ENCODE measurements at places on chromosomes 7 and 10.

- DNase-seq: no peak
Observed at GRCh38 chr7:121271916-121272315, 56.9 kb upstream of the WNT16 start.

DNA sequence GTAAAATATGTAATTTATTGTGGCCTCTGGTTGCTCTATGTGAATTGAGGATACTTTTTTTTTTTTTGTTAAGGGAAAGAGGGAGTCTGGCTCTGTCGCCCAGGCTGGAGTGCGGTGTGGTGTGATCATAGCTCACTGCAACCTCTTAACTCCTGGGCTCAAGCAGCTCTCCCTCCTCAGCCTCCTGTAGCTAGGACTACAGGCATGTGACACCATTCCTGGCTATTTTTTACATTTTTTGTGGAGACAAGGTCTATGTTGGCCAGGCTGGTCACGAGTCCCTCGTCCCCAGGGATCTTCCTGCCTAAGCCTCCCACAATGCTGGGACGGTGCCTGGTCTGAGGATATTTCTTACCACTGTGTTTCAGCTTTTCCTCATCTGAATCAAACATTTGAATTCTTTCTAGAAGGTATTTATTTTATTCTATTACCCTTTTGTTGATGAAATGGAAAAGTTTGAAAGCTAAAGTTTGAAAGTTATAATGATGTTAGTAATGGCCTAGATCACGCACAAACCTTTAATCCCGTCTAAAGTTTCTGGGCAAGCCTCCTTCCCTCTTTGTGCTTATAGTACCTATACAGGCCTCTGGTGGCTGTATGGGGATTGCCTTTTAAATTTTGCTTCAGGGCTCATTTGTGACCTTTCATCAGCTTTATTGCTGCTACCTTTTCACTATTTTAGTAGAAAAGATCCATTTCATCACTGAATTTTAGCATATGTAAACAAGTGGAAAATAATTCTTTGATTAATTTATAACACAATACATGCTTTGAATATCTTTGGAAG is 2.0 kb downstream of the IFRD1 start:
- DNase-seq: no peak

- DNase-seq: peak; percentile 77
Observed at GRCh38 chr7:40057292-40057691, 77.1 kb downstream of the MPLKIP start.

GRCh38 chr10:100528921-100529474 is 673 bp downstream of the NDUFB8 start:
- DNase-seq: peak; percentile 3

DNA sequence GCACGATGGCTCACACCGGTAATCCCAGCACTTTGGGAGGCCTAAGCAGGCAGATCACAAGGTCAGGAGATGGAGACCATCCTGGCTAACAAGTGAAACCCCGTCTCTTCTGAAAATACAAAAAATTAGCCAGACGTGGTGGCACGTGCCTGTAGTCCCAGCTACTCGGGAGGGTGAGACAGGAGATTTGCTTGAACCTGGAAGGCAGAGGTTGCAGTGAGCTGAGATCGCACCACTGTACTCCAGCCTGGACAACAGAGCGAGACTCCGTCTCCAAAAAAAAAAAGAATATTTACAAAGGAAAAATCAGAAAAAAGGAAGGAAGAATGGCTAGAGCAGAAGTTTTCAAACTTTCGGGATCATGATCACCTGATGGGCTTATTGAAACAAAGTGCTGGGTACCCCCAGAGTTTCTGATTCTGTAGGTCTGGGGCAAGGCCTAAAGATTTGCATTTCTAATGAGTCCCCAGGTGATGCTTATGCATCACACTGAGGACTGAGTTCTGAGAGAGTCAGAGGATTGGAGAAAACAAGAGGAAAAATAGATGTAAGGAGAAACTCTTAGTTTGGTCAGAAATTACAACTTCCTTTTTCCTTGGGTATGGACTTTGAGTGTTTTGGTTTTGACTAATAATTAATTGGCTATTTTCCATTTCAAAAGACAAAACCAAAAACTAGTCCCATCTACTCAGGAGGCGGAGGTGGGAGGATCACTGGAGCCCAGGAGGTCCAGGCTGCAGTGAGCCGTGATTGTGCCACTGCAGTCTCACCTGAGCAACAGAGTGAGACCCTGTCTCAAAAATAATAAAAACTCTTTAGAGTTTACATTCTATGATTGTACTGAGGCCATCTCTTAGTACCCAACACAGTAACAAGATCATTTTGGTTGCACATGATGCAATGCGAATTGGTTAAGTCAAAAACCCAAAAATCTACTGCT is 14.4 kb downstream of the MARCHF5 start:
- DNase-seq: no peak

DNA sequence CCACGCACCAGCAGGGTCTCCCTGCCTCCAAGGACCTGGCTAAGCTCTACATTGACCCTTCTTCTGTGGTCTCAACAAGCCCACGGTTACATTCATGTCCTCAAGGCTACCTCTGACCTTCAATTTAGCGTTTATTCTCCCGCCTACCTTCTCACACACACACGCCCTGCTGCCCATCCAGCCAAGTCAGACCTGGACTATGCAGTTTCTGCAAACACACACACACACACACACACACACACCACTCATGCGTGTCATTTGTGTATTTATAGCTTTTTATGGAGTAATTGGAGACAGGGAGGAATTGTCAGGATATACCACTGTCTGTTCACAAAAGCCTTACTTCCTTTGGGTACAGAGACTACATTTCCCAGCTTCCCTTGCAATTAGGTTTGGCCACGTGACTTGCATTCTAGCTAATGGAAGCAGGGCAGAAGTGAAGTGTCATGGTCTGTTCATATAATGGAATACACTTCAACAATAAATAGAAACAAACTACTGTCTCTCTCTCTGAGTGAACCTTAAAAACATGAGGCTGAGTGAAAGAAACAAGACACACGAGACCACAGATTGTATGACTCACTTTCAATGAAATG is 53.8 kb upstream of the CPXM2 start:
- no peak for DNase-seq

- DNase-seq: no peak
Observed at GRCh38 chr7:135147341-135147898, 452 bp upstream of the TMEM140 start.

- no peak for DNase-seq
Observed at GRCh38 chr10:21529032-21529910, 3.8 kb upstream of the SKIDA1 start.

DNA sequence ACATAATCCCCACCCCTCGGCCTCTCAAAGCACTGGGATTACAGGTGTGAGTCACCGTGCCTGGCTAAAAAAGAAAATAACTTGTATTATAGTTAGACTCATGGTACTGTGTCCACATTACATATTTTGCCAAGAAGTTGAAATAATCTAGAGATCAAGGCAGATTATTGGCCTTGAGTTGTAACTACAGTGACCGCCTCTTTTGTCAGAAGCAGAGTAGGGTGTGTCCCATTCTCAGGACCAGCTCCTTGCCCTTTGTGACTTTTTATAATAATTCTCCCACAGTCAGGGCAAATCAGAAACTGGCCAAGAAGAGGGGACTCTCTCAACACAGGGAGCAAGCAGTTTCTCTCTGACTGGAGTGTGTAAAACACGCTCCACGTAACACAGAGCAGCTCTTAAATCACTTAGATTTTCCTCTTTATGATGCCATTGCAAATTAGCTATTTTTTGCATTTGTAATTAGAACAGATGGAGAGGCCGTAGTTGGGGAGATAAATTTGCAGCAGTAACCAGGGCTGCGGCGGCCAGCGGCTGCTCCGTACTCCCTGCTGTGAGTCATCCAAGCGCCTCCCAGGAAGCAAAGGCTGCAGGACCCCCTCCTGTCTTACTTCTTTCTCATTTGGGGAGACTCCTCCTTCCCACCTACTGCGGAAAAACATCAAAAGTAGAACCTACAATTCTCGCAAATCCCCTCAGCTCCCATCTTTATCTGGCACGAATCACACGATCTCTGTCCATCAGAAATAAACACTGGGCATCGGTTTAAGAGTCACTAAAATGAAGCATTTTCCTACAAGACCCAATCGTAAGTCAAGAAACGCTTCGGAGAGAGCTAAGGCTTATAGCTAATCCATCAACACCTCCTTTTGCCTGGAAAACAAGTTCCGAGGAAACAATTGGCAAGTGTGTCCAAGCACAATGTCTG is 32.1 kb upstream of the MSRB2 start:
- no peak for DNase-seq

DNA sequence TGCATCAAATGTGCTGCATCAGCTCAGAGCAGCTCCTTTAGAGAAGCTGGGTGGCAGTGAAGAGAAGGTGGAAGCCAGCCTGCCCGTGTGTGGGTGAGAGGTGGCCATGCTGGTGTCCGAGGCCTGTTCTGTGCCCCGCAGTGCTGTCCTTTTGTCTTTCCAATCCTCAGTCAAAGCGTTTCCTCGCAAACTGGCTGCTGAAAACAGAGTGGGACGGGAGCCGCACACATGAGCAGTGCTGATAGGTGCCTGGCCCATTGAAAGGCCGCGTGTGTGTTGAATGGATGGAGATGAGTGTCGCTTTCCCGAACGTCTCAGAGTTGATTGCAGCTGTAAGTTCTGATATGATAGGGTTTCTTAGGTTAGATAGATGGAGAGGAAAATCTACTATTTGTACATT is 39.3 kb downstream of the WDR37 start:
- no peak for DNase-seq

DNA sequence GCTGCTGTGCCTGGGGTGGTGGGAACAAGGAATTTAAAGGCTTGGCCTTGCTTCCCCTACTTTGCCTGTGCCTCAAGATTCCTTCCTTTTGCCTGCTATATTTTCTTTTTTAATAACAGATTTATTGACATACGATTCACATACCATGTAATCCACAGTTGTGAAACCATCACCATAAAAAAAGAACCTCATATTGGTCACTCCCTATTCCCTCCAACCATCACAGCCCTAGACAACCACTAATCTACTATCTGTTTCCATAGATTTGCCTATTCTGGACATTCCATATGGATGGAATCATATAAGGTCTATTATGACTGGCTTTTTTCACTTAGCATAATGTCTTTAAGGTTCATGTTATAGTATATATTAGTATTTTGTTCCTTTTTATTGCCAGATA is 59.3 kb upstream of the TRIM8 start:
- DNase-seq: no peak

- DNase-seq: no peak
Observed at GRCh38 chr7:8480527-8480926, 47.1 kb downstream of the NXPH1 start.

DNA sequence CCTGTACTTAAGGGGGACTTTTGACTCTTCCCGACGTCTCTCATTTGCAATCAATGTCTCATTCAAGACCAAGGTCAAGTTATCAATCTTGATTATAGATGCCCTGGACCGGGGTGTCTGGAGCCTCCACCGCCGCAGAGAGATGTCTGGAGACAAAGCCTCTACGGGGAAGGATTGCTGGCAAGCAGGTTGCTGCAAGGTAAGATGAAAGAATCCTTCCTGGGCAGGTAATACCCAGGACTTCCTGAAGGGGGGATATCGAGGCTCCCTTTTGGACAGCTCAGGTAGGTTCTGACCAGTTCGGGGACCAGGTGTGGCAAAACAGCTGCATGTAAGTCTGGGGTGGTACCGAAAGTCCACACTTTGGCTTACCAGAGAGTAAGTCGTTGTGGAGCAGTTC is 12.5 kb upstream of the CUX1 start:
- DNase-seq: no peak

DNA sequence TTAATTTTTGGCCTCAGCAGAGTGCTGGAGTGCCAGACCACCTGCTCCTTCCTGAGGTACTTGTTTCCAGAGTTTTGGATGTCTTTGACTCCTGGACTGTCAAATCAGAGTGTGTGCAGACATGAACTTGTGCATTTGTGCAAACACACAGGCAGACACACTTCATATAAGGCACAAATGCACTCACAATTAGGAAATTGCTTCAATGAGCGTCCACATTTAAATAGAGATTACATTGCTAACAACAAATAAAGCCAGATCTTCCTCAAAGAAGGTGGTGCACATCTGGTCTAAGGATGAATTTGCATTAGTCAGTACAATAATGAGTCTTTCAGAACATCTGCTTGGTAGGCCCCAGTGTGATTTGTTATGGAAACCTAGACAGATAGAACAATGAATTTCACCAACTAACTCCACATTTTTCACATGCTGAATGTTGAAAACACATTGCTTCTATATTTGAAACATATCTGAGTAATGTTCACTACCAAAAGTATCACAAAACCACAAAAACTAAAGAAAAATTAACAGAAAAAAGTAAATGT is 266.7 kb upstream of the INHBA start:
- no peak for DNase-seq

DNA sequence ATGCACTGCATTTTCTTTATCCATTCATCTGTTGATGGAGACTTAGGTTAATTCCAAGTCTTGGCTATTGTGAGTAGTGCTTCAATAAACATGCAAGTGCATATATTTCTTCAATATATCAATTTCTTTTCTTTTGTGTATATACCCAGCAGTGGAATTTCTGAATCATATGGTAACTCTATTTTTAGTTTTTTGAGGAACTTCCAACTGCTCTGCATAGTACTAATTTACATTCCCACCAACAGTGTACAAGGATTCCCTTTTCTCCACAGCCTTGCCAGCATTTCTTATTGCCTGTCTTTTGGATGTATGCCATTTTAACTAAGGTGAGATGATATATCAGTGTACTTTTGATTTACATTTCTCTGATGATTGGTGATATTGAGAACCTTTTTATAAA is 145.2 kb downstream of the LYZL1 start:
- no peak for DNase-seq

DNA sequence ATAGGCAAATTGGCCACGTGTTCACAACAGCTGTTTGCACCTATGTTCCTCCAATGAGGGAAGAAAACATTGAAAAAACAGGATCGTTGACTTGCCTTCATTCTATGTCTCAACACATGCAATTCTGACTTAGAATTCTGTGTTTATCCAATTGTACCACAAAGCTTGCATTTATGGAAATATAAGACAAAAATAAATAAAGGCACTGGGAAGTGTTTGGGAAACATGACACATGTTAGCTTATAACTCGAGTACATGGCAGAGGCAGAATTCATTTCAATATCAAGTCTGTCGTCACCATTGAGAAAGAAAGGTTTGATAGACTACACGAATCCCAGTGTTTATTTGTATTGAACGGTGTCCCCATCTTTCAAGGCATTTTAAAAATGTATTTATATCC is 291.2 kb downstream of the AHR start:
- DNase-seq: no peak

DNA sequence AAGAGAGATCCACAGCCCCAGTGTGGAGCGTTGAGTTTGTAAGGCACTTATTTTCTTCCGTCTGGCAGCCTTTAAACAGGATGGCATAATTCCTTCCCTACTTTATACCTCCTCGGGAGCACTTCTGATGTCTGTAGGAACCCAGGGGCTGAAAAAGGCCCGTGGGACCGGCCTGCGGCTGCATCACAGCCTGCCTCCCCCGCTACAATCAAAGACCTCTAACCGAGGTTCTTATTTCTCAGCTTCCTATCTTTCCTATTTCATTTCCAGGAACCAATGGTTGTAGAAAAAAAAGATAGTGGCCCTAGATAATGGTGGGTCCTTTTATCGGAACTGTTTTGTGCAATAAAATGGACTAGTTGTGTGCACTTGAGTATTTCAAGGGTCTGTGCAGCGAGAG is 4.1 kb upstream of the CTBP2 start:
- no peak for DNase-seq
